ENCODE measurements at places on chromosomes 5 and 9. TPM values are rescaled to one million over a fixed set of nuclear protein-coding genes. Genes with fewer than 3 reads are reported as not detected.

DNA sequence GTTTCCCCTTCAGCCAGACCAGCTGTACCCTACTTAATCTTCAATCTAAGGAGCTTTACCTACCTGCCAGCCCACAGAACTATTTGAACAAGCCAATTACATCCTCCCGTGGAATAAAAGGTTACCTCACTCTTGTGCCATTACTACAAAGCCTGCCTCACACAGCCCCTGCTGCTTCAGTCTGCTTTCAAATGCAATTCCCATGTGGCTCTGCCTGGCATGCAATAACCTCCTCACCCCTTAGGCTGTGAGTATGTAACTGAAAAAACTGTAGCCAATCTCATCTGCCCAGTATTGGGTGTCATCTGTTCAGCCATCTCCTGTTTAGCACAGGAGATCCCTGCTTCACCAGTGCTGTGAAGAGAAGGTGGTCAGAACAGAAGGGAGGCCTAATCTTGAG is 6.1 kb upstream of the GCNT1 start:
- DNase-seq = no peak
- H3K36me3 ChIP-seq = no peaks in the 10 kb centered on the region
- no peak overlapping the region for H3K4me3 ChIP-seq
- H3K27me3 ChIP-seq = no peaks in the 10 kb centered on the region
- peaks cover 17% of the 10 kb centered on the region for H3K4me1 ChIP-seq
- no peak overlapping the region for H3K27ac ChIP-seq

Gene UCK1
- total RNA-seq = 17.5 TPM

DNA sequence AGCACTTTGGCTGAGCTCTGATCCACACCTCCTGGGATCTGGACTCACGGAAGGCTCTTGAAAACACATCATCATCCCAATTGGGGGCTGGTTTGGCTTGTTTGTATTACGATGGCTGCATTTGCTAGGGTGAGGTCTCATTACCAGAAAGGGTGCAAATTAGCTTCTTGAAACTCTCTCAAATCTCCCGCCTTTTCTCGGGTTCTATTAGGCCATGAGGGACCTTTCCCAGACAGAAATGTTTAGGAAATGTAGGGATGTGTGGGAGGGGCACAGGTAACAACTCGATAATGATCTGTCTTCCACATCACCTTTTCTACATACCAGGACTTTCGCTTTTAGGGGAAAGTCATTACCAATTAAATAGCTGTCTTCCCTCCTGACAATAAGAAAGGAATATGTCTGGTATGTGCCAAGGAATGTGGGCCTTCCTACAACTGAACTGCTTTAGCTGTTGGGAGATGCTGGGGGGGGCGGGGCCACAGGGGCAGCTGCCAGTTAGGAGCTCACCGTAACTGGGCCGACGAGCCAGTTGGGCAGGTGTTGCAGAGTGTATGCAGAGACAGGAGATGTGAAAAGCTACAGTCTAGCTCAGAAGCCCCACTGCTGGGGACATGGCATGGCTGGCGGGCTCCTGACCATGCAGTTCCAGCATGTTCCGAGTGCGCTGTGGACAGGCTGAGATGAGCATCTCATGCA is 71.2 kb downstream of the AK8 start:
- no peaks in the 10 kb centered on the region for H3K36me3 ChIP-seq
- no peaks in the 10 kb centered on the region for H3K4me1 ChIP-seq
- H3K27ac ChIP-seq = no peak overlapping the region
- H3K27me3 ChIP-seq = no peaks in the 10 kb centered on the region
- no peak overlapping the region for H3K4me3 ChIP-seq

Gene PCDHA1
- total RNA-seq = not detected

Gene SH3GL2
- total RNA-seq = not detected

DNA sequence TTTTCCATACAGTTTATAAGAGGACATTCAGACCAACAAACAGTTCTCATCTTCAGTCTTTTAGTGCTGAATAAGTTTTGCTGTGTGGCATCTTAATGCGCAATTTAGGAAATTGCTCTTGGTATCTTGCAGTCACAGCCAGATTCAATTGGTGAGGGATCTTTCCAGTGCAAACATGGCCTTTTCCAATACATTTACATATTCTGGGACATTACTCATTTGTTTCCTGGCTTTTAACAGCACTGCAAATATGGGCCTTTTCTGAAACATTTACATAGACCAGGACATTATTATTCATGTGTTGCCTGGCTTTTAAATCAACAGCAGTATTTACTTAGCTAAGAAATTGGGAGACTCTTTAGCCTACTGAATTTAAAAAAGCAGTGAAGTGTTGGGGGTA is 22.7 kb downstream of the ANKRD33B start:
- H3K4me1 ChIP-seq = no peaks in the 10 kb centered on the region
- H3K4me3 ChIP-seq = no peak overlapping the region
- H3K36me3 ChIP-seq = no peaks in the 10 kb centered on the region
- no peak overlapping the region for H3K27ac ChIP-seq
- DNase-seq = no peak

- H3K36me3 ChIP-seq = peaks cover 22% of the 10 kb centered on the region
- H3K27me3 ChIP-seq = no peaks in the 10 kb centered on the region
These were observed 37.4 kb downstream of the NSUN2 start for GRCh38 chr5:6595405-6595804.

Gene ANKRD55
- not detected for total RNA-seq

DNA sequence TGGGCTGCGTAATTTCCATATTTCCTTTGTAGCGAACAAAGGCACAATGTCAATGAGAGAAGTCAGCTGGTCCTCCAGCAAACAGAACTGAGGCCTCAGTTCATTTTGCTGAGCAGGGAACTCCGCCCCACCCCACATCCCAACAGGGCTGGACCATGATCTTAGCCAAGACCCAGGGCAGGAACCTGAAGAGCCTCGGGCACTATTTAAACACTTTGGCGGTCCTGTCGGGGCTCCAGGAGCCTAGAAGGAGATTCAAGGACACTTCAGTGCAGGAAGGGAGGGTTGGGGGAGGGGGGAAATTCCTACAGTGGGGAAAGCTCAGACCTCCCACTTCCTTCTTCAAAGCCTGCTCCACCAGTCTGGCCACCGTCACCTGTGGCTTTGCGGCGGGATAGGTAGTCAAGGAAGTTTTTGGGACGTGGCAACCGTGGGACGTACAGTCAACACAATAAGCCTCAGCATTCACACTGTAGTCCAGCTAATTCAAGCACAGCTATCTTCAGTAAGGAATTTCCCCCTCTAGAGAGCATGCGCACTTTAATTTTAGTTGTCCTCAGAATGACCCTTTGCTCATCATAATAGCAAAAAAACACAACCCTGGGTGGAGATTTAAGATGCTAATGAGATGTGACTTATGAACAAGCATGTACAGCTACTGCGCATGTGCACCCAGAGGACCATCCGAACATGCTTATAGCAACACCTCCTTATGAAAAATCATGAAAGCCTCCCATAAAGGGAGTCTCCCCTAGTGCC is 30.9 kb downstream of the S1PR3 start:
- DNase-seq = no peak
- H3K27me3 ChIP-seq = no peaks in the 10 kb centered on the region
- no peak overlapping the region for H3K27ac ChIP-seq
- H3K4me3 ChIP-seq = no peak overlapping the region

Gene WNT8A
- total RNA-seq = not detected

- no peaks in the 10 kb centered on the region for H3K27me3 ChIP-seq
- DNase-seq = no peak
- no peak overlapping the region for H3K27ac ChIP-seq
- no peaks in the 10 kb centered on the region for H3K36me3 ChIP-seq
These were observed 57.9 kb upstream of the RICTOR start for GRCh38 chr5:39132128-39132447.

- DNase-seq = no peak
- no peaks in the 10 kb centered on the region for H3K27me3 ChIP-seq
- no peaks in the 10 kb centered on the region for H3K36me3 ChIP-seq
- no peak overlapping the region for H3K4me3 ChIP-seq
- H3K27ac ChIP-seq = no peak overlapping the region
These were observed 66.0 kb downstream of the PLAC8L1 start for GRCh38 chr5:146039420-146039819.

Gene SHOC1
- total RNA-seq = 1.1 TPM

Gene SRP19
- total RNA-seq = 45.3 TPM

Gene ATP6V0E1
- 84.6 TPM for total RNA-seq

- H3K27ac ChIP-seq = no peak overlapping the region
- H3K4me3 ChIP-seq = no peak overlapping the region
- no peak for DNase-seq
- H3K36me3 ChIP-seq = no peaks in the 10 kb centered on the region
- H3K27me3 ChIP-seq = no peaks in the 10 kb centered on the region
These were observed 145.5 kb downstream of the ERCC6L2 start for GRCh38 chr9:96020792-96021550.

DNA sequence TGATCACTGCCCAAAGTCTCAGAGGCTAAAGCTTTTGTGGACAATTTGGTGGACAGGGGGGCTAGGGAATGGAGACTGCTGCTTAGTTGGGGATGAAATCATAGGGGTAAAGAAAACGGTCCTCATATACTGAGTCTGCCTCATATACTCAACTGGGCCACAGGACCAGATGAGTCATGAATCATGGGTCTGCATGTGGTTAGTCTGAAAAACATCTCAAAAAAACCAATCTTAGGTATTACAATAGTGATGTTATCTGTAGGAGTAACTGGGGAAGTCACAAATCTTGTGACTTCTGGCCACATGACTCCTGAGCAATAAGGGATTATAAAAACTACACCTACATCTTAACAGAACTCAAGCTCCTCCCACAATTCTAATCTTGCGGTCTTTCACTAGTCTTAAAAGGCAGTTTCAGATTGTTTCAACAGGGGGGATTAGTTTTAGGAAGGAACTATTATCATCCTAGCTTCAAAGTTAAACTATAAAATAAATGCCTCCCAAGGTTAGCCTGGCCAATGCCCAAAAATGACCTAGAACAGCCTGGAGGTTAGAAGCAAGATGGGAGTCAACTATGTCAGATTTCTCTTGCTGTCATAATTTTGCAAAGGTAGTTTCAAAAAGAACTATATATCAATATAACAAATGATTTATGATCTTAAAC is 17.5 kb downstream of the TMEM161B start:
- H3K36me3 ChIP-seq = no peaks in the 10 kb centered on the region
- DNase-seq = no peak
- H3K4me3 ChIP-seq = no peak overlapping the region
- H3K4me1 ChIP-seq = no peaks in the 10 kb centered on the region
- no peak overlapping the region for H3K27ac ChIP-seq

- no peaks in the 10 kb centered on the region for H3K36me3 ChIP-seq
- peaks cover 40% of the 10 kb centered on the region for H3K27me3 ChIP-seq
- H3K4me3 ChIP-seq = no peak overlapping the region
- H3K4me1 ChIP-seq = no peaks in the 10 kb centered on the region
These were observed 163.6 kb downstream of the ZDHHC21 start for GRCh38 chr9:14529629-14530028.

DNA sequence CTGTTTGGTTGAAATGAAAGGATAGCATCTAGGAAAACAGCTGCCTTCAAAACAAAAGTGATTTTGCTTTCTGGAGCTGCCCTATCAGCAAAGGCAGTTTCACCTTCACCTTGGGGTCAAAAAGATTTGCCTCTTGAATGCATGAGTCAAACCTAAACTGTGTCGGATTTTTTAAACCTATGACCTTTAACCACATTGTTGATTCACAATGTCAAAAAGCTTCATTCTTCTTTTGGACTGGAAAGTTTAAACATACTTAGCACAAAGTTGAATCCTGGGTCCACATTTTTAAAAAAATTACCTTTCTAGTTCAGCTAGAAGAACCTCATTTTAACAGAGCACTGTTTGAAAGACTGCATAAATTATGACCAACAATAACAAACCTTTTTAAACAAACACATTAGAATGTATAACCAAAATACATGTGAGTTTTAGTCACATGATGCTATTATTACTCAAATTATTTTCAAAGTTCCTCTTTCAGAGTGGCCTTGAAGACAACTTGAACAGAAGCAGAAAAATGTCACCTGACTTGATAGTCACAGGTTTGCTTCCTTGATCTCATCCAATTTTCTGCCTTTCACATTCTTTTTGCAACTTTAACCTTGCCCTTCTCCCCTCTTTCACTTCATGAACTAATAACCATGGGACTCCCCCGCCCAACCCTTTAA is 109.7 kb upstream of the LHFPL2 start:
- no peaks in the 10 kb centered on the region for H3K4me1 ChIP-seq
- no peak overlapping the region for H3K27ac ChIP-seq
- H3K27me3 ChIP-seq = no peaks in the 10 kb centered on the region
- H3K4me3 ChIP-seq = no peak overlapping the region

- H3K27ac ChIP-seq = no peak overlapping the region
- H3K4me1 ChIP-seq = 0 out of 2 replicates have a peak, but pooled peaks cover 10% of the 10 kb centered on the region
- H3K27me3 ChIP-seq = no peaks in the 10 kb centered on the region
- no peaks in the 10 kb centered on the region for H3K36me3 ChIP-seq
- no peak for DNase-seq
These were observed 59.2 kb downstream of the RIC1 start for GRCh38 chr9:5688109-5688508.

DNA sequence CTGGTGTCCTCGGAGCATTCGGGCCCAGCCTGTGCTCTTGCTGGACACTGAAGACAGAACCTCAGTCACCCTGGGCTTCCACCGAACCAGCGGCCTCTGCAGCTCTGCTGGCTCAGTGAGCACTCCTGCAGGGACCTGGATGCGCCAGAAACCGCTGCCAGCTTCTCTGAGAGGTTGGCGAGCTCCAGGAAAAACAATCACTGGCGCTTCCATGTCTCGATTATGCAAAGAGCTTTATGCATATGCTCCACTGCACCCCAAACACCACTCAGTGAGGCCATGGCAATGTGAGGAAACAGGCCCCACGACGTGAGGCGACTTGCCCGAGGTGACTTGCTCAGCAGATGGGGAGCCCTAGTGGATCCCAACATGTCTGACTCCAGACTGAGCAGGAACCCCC is 11.0 kb downstream of the PRDM12 start:
- H3K4me1 ChIP-seq = peaks cover 8% of the 10 kb centered on the region
- H3K27me3 ChIP-seq = no peaks in the 10 kb centered on the region
- no peak overlapping the region for H3K27ac ChIP-seq

Gene WWC1
- total RNA-seq = 52.6 TPM

Gene GRM6
- not detected for total RNA-seq

DNA sequence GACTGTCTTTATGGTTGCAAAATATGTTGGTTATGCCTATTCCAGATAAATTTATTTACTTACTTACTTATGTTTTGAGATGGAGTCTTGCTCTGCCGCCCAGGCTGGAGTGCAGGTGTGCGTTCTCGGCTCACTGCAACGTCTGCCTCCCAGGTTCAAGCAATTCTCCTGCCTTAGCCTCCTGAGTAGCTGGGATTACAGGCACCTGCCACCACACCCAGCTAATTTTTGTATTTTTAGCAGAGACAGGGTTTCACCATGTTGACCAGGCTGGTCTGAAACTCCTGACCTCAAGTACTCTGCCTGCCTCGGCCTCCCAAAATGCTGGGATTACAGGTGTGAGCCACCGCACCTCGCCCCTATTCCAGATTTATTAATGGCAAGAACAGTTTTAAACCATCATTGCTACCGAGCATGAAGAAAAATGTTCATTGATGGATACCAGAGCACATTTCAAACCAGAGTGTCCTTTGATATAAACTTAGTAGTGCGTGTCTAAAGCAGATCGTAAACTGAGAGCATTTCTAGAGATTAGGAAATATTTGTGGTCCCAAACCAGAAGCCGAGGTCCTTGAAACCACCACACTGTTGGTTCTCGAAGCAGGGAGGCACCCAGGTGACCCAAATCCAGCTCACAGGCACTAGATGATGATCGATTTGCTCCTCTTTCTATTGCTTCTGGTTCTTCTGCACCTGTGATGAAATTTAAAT is 85.2 kb downstream of the GRAMD2B start:
- no peak for DNase-seq
- H3K27ac ChIP-seq = no peak overlapping the region
- H3K4me1 ChIP-seq = peaks cover 7% of the 10 kb centered on the region
- no peak overlapping the region for H3K4me3 ChIP-seq
- no peaks in the 10 kb centered on the region for H3K36me3 ChIP-seq

Gene PLEKHG4B
- total RNA-seq = 0.02 TPM

Measured in HCT116 (cell line).